ENCODE measurements at places on chromosomes 7 and 10.

GRCh38 chr7:94160719-94161435, 156.7 kb upstream of the BET1 start:
- peak; percentile 17 for DNase-seq

DNA sequence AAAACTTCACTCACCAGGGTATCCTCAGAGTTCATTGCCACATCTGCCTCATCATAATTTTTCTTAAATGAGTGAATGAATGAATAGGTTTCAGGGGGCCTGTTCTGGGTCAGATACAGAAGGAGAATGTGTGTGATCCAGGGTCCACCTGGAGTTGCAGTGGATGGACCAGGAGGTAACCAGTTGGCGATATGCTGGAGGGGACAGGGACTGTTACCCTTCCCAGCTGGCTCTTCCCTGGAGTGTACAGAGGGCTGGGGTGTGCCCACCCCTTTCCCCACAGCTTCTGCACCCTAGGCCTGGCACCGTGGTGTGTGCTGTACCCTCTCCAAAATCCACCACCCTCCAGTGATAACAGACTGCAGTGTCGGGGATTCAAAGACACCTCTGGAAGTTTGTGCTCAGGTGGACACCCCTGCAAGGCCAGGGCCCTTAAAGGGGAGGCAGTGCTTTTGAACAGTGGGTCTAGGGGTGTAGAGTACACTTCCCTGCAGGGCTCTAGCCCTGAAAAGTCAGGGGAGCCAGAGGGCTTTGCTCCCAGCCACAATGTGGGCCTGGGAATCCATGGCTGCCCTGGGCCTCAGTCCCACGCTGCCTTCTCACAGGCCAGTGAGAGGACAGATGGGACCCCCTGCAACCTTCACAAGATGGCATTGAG, 134.4 kb upstream of the UNC5B start:
- DNase-seq = peak; percentile 10

DNA sequence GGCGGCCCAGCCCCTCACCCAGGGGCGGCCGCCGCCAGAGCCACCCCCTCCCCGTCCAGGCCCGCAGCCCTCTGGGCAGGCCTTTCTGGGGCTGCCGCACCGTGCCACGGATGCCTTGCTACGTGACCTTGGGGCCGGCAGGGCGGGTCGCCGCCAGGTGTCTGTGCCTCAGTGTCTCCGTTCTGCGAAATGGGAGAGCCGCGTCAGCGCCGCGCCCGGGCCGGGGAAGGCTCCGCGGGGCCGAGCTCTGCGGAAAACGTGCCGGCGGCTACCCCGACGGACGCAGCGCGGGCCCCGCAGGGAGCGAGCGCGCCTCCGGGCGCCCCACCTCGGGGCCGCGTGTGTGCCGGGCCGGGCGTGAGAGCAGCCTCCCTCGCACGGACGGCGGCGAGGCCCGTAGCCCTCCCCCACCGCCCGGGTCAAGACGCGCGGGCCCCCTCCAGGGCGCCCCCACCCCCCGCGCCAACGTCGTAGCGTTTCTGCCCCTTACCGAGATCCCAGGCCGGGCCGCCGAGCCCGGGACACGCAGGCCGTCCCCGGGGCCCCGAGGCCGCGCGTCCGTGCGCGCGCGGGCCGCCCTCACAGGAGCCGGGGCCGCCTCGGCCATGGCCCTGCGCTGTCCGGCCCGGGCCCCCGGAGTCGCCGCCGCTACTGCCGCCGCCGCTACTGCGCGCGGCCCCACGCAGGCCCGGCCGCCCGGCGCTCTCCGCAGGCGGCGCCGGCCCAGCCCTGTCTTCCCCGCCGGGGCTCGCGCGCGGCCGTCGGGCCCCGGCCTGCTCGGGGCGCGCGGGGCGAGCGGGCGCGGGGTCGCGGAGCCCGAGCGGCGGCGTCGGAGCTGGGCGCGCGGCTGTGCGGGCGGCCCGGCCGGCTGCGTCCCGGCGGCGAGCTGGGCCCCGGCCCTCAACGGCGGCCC, 1.1 kb downstream of the ZNF777 start:
- peak; percentile 77 for DNase-seq

- DNase-seq = no peak
Measured at GRCh38 chr10:66365686-66366085, 560.1 kb upstream of the LRRTM3 start.

DNA sequence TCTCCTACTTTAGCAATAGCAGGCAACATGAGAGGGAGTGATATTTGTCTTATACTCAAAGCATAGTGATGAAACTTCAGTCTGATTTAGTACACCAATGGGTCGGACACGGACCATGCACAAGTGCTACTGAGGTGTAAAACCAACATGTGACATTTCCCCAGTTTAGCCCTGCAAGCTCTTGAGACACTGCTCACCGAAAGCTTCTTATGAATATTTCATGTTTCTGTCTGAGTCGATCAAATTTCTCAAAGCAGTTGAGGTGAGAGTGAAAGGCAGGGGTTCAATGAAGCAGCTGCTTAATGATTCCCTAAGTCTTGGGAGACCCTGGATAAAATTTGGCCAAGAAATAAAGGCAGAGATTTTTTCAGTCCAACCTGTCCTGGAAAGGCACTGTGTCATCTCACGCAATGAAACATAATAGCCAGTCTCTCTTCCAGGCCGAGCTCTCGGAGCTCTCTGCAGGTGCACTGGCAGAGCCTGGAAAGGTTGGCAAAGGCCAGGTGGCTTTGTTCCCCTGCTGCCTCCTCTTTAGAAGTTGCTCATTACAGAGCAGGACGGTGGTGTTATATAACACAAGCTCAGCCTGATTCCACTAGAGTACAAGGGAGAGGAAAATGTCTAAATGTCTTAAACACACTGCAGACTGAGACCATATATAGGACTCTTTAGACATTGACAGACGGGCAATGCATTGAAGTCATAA, 33.9 kb upstream of the XPNPEP1 start:
- peak; percentile 54 for DNase-seq

GRCh38 chr7:117800406-117800805, 72.8 kb downstream of the CTTNBP2 start:
- no peak for DNase-seq

GRCh38 chr10:117226813-117227451, 14.0 kb upstream of the SLC18A2 start:
- peak; percentile 53 for DNase-seq

- DNase-seq = no peak
Measured at GRCh38 chr7:158811461-158811860, 17.8 kb downstream of the ESYT2 start.

DNA sequence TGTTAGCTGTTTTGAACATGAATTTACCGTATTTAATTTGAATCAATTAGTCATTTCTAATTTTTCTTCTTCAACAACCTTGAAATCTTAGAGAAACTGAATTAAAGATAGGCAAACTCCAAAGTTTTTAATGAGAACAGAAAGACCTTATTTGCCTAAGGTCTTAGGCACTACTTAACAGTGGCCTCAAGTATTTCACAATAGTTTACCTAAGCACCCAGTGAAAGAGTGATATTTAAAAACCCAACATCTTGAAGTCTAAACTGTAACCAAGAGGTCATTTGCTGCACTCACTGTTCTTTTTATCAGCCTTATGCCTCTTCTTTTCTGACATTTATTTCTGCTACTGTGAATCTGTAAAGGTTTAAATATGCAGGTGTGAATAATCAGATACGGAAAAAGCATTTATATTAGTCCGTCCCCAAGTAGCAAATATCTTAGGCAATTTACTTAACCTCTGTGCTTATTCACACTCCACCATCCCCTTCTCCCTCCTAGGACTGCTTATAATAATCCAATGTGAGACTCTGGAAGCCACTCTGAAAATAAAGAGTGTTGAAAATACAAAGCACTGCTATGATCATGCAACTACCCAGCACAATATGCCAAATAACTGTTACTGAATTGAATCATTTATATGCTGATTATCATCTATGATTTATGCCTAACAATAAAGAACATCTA, 105.7 kb downstream of the ELAPOR2 start:
- no peak for DNase-seq

GRCh38 chr7:35465791-35466336, 212.0 kb upstream of the TBX20 start:
- DNase-seq = no peak

GRCh38 chr10:43955978-43956377, 307.3 kb upstream of the ZNF32 start:
- no peak for DNase-seq

- no peak for DNase-seq
Measured at GRCh38 chr7:22677680-22678079, 49.3 kb upstream of the IL6 start.

DNA sequence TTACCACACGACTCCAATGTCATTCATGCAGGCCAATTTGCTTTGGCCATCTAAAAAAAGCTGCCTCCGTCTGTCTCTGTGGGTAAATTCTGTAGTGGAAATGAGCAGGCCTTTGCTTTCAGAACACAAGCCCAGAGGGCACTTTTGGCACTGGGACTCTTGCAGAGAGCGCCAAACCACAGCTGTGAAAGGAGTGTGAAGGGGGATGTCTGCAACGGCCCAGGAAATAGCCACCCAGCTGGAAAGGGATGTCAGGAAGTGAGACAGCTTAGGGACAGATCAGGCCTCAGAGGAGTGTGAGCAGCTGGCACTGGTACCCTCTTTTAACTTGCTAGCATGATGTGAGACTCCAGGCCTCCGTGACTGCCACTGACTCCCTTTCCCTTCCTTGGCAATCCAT, 152.4 kb downstream of the DKK1 start:
- DNase-seq = no peak

- DNase-seq = no peak
Measured at GRCh38 chr10:110160081-110160480, 47.3 kb upstream of the MXI1 start.

DNA sequence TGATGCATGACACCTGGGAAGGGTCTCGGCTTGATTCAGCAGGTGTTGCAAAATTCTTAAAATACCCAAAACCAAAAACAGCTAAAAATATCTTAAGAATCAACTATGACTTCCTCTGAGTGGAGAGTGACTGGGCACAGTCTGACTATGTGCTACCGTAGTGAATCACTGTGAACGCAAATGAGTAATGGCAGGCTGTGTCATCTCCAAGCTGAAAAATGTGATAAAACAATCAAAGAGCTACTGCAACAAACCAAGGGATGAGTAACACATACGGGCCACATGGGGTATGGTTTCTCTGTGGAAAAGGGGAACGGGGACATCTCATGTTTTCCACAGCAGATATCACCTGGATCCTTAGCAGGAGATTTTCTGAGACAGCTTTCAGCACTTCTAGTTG, 127.5 kb downstream of the ABCA13 start:
- peak; percentile 28 for DNase-seq

GRCh38 chr7:16847381-16847860, 34.4 kb downstream of the AGR3 start:
- no peak for DNase-seq

DNA sequence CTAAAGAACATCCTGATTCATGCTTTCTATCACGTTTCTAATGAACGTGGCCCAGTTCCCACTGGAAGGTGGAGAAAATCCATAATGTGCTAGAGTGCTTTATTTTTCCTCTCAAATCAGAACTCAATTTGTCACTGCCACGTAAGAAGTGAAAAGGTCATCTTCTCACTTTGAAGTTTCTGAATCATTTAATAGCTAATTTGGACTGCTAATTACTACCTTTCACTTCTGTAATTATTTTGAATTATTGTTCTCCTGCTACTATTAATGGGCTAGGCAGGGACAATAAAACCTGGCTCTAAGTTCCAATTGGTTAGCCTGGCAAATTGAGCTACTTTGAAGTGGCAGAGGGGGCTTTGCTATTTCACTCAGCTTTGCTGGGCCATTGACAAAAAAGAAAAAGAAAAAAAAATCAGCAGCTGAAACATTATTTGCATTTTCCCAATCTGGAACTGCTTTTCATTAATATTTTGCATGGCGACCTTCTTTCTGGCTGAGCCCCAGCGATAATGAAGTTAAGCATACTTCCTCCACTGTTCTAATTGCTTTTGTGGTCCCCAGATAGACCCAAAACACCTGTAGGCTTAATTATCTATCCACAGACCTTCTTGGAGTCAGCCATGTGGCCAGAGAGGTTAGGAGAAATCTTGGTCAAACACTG, 264.2 kb downstream of the SEC23IP start:
- DNase-seq = no peak

Data from GM13976 (cell line).